ENCODE measurements at places on chromosomes 7 and 10.

DNA sequence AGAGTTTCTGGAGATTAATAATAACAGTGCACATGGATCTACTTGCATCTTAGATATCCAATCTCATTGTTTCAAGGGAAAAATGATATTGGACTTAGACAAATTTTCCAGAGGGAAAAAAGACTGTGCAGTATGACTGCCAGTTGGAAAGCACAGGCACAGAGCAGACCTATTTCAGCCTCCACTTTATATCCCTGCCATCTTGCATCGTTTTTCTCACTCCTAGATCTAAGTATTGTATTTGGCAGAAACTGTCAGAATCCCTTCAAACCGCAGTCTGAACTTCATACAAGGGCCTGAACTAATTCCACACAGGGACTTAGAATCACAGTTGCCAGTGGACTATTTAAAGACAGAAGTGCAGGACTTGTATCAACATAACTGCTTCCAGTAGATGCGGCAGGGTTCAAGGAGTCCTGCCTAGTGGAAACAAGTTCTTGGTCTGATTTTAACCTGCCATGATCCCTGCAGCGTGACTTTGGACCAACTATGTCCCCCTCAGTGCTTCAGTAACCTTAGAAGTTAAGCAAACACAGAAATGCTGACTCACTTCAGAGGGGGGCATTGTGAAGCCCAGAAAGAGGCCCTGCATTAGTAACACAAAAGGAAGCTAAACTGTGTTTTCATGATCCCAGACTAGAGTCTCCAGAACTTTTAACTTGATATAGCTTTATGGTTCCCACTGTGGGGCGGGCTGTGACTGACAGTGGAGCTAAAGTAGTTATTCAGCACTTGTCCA, 95.7 kb upstream of the PALS2 start:
- DNase-seq, result peak; percentile 29

DNA sequence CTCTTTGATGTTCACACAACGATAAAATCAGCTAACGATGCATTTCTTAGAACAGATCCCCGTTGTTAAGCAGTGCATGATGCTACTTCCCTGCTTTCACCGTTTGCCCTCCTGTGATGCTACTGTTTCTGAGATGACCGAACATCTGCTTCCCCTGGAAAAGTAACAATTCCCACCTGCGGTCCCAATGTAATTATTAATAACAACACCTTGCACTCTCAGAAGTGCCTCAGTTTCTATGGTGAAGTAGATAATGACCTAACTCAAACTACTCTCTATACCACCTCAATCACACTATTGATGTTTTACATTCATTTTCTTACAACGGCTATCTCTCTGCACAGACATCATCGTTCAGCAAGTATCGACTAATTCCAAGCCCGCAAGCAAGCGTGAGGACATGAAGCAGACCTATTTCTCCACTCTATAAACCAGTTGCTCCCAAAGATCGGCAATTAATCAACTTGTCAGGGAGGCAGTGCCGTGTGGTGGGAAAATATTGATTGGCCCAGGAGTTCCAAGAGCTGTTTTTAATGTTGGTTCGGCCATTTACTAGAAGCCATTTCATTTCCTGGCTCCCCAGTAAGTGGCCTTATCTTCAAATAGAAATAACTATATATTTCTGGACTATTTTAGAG, 42.7 kb downstream of the FAM107B start:
- DNase-seq, result no peak

GRCh38 chr10:32955790-32956189, 2.2 kb downstream of the ITGB1 start:
- no peak for DNase-seq

DNA sequence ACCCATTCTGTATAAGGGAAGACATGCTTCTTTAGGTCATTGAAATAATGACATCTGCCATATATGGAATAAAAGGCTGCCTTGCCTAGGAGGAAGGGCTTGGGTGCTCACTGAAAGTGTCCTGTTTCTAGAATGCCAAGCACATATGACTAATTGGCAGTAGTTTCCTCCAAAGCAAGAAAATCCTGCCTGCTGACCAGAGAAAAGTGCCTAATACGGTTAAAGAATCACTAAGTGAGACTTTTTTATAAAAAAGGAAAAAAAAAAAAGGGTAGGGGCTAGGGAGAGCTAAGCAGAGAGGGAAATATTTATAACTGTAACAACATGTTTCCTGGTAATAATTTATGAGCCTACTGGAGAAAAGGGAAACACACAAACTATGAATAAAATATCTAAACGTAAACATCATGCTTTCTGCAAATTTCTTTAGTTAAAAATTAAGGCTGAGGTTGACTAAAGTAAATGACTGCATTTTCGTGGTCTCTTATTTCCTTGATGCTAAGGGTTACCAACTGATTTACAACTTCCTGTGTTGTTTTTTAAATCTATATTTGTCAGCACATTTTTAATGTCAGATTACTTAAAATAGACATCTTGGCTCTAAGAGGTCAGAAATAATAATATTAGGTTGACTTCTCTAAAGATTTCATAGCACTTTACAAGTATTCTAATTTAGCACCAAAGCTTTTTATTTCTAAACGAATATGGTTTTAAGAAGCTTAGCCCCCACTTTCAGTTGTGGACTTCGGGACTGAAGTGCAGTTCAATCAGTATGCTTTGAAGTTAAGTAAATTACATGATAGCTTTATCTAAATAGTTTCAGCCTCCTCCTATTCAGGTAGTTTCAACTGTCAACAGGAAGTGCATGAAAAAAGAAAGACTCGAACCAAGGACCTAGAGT, 89.6 kb downstream of the CABCOCO1 start:
- DNase-seq, result peak; percentile 3

- no peak for DNase-seq
These were observed 222.3 kb downstream of the SUGCT start for GRCh38 chr7:40356871-40357709.

- DNase-seq, result no peak
These were observed 154.2 kb downstream of the GFRA1 start for GRCh38 chr10:116118847-116119246.

DNA sequence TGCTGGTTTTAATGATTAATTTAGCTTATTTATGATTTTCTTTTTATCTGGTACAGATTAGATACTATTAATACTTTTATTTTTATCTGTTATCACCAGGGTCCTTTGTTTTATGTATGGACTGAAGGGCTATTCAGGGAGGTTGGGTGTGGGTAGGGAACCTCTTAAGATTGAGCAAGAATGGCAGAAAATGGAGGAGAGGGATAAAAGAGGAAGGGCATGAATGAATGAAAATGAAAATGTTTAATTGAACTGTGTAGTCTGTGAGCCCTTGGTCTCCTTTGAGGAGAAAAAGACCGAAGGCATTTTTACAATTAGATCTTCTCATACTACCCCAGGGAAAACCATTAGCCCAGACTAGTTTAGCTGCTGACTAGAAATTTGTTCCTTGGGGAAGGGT, 93.1 kb downstream of the CDK14 start:
- no peak for DNase-seq

DNA sequence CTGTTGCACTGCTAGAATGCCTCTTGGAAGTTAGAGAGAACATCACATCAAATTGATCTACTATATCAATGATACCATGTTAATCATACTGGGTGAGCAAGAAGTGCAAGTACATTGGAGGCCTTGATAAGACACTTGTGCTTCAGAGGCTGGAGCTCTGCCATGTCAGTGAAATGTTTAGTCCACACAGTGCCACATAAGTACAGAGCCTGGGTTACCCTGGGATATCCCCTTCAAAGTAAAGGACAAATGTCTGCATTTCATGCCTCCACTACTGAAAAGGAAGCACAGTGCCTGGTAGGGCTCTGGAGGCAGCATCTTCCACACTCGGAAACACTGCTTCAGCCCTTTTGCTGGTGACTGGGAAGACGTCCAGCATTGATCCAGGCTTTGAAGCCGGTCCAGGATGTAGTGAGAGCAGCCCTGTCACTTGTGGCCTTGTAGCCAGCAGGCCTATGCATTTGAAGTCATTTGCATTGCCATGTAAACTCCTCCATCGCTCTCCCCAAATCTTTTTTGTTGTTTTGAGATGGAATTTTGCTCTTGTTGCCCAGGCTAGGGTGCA, 15.7 kb upstream of the STN1 start:
- no peak for DNase-seq

- DNase-seq, result no peak
These were observed 35.2 kb upstream of the MBL2 start for GRCh38 chr10:52807803-52808202.

DNA sequence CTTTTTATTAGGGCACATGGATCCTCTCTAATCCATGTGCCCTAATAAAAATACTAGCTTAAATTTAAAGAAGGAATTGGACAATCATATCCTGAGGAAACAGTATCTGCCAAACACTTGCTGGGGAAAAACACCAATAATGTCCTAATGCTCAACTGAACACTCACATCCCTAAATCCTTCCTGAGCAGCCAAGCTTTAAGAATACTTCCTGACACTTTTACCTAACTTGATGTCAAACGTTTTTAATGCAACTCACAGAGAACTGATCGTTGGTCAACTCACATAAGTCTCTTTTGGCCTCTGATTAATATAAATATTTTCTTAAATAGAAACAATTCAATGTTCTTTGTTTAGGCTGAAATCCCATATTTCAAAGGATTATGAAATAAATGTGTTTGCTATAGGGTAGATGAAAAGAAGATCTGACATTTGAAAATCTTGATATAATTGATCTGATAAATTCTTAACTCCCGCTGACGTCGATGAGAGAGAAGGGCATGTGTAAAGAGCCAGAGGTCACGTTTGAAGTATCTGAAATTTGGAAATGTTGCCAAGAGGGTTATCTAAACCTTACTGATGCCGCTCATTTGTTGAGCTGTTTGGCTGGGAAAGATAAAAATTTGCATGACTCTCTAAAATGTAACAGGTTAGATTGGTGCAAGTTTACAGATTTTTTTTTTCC, 122.8 kb upstream of the RHOBTB1 start:
- DNase-seq, result no peak

- no peak for DNase-seq
These were observed 233.1 kb upstream of the FERD3L start for GRCh38 chr7:19378345-19378714.

- DNase-seq, result no peak
These were observed 16.8 kb downstream of the CPEB3 start for GRCh38 chr10:92274071-92274470.

GRCh38 chr10:118012952-118013525, 33.7 kb downstream of the RAB11FIP2 start:
- DNase-seq, result no peak

GRCh38 chr10:115882021-115882420, 391.0 kb downstream of the GFRA1 start:
- DNase-seq, result no peak

- DNase-seq, result no peak
These were observed 32.6 kb downstream of the GSDME start for GRCh38 chr7:24724451-24725190.

DNA sequence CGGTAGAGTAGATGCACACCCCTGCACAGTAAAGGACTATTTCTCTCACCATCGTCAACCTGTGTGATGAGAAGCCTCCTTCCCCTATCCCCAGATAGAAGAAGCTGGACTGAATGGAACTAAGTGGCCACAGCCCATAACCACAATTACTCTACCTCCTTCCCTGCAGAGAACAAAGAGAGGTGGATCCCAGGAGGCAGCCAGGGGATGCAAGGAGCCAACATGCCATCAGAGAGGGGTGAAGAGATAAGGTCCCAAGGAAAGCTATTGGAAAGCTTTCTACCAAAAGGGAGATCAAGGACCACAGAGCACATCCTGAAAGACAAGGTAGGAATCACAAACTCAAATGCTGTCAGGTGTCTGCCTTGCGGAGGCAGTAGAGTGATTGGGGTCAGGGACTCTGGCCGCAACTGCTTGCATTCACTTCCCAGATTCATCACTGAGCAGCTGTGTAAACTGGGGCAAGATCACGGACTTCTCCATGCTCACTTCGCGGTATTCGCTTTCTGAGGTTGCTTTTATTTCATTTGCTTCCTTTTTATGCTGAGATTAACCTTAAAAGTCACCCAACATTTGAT, 81.6 kb upstream of the MYO3A start:
- DNase-seq, result no peak

- no peak for DNase-seq
These were observed 20.3 kb upstream of the PPIA start for GRCh38 chr7:44776211-44776610.

DNA sequence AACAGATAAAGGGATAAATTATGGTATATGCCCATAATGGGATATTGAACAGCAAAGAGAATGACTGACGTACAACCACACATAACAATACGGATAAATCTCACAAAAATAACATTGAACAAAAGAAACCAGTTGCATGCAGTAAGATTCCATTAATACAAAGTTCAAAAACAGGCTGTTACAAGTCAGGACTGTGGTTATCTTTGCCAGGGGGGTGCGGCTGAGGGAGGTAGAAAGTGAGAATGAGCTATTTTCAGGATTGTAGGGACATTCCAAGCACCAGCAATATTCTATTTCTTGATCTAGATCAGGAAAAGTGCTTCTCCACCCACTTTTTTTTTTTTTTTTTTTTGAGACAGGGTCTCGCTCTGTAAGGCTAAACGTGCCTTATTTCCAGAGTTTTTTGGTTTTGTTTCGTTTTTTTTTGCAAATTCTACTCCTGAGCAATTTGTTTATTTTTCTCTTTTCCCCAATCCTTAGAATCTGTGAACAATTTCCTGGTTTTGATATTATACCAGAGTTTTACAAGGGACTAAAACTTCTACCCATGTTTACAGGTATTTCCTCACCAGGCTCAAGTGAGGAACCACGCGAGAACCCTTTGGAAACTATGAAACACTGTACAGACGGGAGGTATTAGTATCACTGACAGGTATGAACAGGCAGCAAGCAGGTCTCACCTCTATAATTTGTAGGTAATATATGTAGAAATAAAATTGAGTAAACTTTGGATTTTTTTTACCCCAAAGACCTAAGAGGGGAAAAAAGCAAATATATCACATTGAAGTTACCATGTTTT, 9.9 kb downstream of the SMURF1 start:
- DNase-seq, result no peak

- DNase-seq, result no peak
These were observed 123.1 kb downstream of the DKK1 start for GRCh38 chr10:52437205-52437646.

DNA sequence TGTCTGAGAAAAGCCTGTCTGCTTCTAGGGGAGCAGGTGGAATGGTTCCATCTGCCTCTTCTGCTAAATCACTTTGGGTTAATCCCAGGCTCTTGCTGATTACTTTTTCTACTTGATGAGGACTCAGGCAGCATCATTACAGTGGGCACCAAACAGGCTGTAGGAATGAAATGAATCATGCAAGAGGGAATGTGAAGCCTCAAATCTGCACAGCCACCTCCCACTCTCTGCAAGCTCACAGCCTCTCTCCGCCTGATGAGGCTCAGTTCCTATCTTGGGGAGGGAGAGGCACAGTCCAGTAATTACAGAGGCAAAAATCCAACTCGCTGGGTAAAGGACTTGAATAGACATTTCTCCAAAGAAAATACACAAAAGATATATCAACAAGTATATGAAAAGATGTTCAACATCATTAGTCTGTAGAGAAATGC, 34.0 kb downstream of the HSPA12A start:
- no peak for DNase-seq

DNA sequence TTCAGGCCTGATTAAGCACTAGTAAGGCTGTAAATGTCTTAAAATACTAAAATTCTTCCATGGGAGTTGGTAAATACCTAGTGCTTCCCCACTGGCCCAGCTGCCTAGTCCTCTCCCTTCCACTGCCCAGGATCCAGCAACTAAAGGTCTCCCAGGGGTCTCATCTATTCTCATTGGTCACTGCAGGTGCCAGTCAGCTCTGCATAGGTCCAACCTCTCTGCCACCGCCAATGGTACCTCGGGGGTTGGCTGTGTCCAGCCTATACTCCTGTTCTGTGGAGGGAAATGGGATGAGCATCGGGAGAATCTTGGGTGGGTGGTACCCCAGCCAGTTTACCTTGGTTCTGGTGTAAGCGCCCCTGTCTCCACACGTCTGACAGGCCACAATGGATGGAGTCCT, 6.1 kb upstream of the CREB5 start:
- DNase-seq, result no peak
